ENCODE measurements at places on chromosomes 7 and 10. TPM values are rescaled to one million over a fixed set of nuclear protein-coding genes. Genes with fewer than 3 reads are reported as not detected.

DNA sequence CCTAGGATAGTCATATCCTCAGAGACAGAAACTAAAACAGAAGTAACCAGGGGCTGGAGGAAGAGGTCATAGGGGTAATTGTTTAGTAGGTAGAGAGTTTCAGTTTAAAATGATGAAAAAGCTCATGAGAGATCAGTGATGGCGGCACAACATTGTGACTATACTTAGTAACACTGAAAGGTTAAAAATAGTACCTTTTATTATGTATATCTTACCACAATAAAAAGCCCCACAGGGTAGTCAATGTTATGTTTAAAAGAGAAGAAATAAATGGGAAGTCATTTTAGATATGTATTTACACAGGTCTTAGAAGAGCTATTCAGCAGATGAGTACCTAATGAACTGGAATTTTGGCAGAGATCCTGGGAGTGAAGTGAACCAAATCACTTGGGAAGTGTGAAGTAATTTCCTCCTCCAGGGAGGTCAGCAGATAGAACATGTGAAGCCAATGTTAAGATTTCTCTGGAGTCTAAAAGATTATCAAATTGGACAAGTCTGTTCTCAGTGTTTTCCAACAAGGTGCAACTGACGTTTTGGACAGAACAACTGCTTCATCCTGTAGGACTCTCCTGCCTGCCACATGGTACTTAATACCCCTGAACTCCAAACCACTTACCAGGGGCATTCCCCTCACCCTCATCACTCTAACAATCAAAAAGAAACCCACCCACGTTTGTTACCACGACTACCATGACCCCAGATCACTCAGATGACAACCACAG is 6.4 kb downstream of the CDCA7L start:
- DNase-seq: no peak

DNA sequence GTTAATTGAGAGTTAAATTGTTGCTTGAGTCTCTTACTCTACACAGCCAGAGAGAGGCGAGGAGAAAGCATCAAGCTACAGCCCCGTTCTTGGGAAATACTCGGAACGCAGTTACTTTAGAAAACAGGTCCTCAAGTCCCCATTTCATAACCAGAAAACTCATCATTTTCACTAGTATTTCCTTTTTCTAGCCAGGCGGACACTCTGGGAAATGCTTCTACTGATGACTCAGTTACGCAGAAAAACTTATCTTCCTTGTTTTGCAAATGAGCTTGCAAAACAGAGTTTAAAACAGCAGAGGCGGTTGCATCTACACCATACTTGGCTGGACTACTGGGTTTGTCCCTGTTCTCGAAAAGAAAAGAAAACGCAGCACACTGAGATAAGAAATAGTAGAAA is 111.4 kb upstream of the FGFR2 start:
- no peak for DNase-seq

DNA sequence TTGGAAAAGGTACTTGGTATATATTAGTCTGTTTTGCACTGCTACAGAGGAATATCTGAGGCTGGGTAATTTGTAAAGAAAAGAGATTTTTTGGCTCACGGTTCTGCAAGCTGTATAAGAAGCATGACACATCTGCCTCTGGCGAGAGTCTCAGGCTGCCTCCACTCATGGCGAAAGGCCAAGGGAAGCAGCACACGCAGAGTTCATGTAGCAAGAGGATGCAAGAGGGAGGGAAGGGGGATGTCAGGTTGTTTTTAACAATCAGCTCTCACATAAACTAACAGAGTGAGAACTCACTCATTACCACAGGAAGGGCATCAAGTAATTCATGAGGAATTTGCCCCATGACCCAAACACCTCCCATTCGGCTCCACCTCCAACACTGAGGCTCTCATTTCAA is 484.8 kb upstream of the DPP6 start:
- DNase-seq: no peak

- no peak for DNase-seq
Observed at GRCh38 chr10:4812046-4812445, 14.0 kb upstream of the AKR1E2 start.

DNA sequence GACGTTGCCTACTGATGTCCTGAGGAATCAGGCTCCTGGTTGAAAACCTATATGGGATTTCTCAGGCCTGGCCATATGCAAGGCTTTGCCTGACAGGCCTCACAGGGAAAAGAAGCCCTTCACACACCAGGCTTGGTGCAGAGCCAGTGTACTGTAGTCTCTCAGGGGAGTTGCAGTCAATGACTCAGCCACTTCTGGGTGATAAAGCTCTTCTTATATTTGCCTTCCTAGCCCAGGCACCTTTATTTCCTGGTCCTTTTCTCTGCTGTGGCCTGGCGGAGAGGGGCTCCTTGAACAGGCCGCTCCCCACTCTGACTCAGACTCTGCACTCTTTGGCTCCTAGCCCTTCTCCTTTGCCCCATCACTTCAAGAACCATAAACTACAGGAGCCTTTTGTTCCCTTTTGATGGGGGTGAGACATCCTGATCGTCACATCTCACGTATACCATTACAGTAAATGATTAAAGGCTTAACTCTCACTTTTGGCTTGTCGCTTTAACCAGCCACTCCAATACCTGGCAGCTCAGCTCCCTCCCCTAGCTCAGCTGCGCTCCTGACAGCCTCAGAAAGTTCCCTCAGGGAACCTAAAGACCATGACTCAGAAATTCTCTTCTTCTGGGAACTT is 33.5 kb downstream of the DPY19L1 start:
- DNase-seq: peak; percentile 23

- DNase-seq: no peak
Observed at GRCh38 chr10:98831391-98831790, 384.7 kb upstream of the HPS1 start.

- peak; percentile 97 for DNase-seq
Observed at GRCh38 chr10:79445161-79445976, at the start of gene ZCCHC24. Gene ZCCHC24, minus strand, starts transcription at chr10:79445624. Its CDS starts 184 bp downstream, at chr10:79445440.

DNA sequence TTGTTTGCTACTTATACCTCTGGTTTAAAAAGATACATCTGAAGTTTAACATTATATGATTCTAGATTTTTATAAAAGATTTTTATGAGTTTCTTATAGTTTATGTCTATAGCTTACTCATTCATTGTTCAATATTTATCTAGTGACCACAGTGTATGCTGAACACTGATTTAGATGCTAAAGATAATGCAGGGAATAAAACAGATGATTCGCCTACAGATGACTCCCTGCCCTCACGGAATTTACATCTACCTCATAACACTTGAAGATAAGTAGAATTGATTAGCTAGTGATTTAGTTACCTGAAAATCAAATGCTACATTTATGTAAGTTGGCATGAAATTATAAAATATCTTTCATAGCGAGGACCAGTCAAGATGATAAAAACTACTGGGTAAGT is 105.8 kb downstream of the HIPK2 start:
- no peak for DNase-seq

GRCh38 chr10:123318516-123318915 is 164.3 kb downstream of the BUB3 start:
- DNase-seq: no peak

DNA sequence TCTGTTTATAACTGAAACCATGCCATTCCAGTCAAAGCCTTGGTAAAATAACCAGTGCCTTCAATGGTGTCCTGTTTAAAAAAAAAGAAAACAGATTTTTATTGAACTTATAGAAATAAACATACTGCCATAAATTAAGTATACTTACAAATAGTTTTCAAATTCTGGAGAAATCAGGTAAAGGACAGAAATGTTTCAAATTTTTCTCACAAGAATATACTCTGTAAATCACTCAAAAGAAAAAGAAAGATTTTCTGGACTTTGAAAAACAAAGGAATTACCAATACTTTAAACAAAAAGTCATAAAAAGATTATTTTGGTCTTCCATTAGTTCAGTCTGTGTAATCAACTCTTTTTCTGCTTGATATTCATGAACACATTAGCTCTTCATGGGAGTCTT is 23.9 kb downstream of the MRPL32 start:
- DNase-seq: no peak

DNA sequence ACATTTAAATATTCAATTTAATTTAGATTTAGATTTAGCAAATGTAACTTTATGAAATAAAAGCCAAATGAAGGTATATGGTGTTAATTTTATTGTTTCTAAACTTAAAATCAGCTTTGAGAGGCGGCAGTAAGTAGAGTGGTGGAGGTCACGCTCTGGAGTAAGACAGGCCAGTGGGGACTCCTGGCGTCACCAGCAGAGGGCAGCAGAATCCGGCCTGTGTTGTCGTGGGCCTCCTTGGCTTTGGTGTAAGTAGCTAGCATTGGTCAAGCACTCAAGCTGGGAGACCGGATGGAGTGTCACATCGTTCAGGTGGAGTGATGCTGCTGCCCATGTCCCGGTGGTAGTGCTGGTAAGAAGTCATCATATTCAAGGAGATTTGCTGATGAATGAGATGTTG is 98.7 kb upstream of the DNAJB6 start:
- DNase-seq: no peak

DNA sequence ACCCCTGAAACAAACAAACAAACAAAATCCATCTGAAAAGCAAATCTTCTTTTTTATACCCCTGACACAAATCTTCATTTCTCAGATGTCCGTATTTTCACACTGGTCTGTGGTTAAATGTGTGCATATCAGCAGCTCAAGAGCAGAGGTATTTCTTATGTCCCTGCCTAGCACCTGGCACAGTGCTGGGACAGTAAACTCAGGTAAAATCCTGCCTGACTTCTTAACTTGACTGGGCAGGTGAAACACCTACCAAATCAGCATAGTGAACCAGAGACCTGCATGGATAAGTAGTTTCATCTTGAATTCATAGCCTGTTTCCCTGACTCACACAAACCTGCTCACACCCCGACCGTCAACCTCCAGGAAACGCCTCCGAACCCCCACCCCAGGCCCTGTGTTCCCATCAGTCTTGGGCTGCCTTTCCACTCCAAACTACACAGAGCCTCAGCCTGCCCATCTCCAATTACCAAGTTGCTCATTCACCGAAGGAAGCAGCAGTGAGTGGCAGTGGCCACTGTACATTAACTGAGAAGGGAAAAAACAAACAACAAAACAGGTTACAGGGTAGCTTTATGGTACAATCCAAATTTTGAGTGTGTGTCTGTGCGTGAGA is 109.9 kb downstream of the HECTD2 start:
- no peak for DNase-seq

GRCh38 chr7:28310460-28310848 is 101.9 kb upstream of the CREB5 start:
- DNase-seq: no peak

PPA1 gene
- 353 TPM for total RNA-seq

PAX4 gene
- total RNA-seq: not detected

HMX2 gene
- 1.7 TPM for total RNA-seq

OAT gene
- total RNA-seq: 316 TPM

MRLN gene
- 0.98 TPM for total RNA-seq

JCAD gene
- 13.0 TPM for total RNA-seq

WEE2 gene
- 2.5 TPM for total RNA-seq

ADCY1 gene
- total RNA-seq: 3.6 TPM

SH3PXD2A gene
- 7.5 TPM for total RNA-seq

NEUROG3 gene
- not detected for total RNA-seq
